ENCODE measurements at places on chromosomes 7 and 10. TPM values are rescaled to one million over a fixed set of nuclear protein-coding genes. Genes with fewer than 3 reads are reported as not detected.

FGL2 gene
- total RNA-seq = 97.6 TPM

PTF1A gene
- not detected for total RNA-seq

LMOD2 gene
- not detected for total RNA-seq

CH25H gene
- total RNA-seq = 8.2 TPM

DYNC1I1 gene
- 0.17 TPM for total RNA-seq

PLEKHA1 gene
- total RNA-seq = 9.5 TPM

MMD2 gene
- total RNA-seq = not detected

UCN3 gene
- not detected for total RNA-seq

UNCX gene
- not detected for total RNA-seq

CLDN3 gene
- not detected for total RNA-seq

DCLRE1C gene
- 13.4 TPM for total RNA-seq

CYP2C9 gene
- not detected for total RNA-seq

XRCC2 gene
- total RNA-seq = under 0.01 TPM

SFR1 gene
- total RNA-seq = 6.2 TPM

HYAL4 gene
- total RNA-seq = not detected

C7orf57 gene
- total RNA-seq = not detected

TBC1D12 gene
- total RNA-seq = 13.9 TPM

ADRA2A gene
- total RNA-seq = under 0.01 TPM

CPXM2 gene
- 48.1 TPM for total RNA-seq

PRKG1 gene
- 60.1 TPM for total RNA-seq

DGKI gene
- total RNA-seq = 2.1 TPM

TMEM184A gene
- under 0.01 TPM for total RNA-seq

SPDYE6 gene
- total RNA-seq = not detected

PEX1 gene
- 19.3 TPM for total RNA-seq

TLX1 gene
- total RNA-seq = not detected

SPAG6 gene
- under 0.01 TPM for total RNA-seq

NPSR1 gene
- not detected for total RNA-seq

CPEB3 gene
- total RNA-seq = 0.66 TPM

TWIST1 gene
- total RNA-seq = 31.2 TPM

TFPI2 gene
- total RNA-seq = 14.4 TPM

All from fibroblast of lung (primary cell).